IPS-NIHi11 (cell line): ENCODE measurements at places on chromosomes 1 and 21.
A peak's percentile ranks its signal among the peaks of the same experiment; 100 is the strongest.

DNA sequence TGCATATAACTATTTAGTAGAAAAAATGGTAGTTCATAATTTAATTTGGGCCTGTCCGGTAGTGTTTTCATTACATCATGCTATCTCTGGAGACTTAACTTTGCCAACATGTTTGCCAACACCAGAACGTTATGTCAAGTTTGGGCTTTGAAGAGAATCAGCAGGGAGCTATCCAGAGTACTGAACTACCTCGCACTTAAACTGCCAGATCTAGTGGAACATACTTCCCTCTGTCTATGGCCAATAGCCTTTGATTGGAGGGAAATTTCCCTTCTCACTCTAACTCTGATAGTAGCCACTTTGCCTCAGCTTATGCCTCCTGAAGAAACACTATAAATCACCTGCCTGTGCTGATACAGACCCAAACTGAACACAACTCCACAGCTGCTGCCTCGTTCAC, 10.0 kb downstream of the LRRC53 start:
- peak; percentile 52 for DNase-seq

DNA sequence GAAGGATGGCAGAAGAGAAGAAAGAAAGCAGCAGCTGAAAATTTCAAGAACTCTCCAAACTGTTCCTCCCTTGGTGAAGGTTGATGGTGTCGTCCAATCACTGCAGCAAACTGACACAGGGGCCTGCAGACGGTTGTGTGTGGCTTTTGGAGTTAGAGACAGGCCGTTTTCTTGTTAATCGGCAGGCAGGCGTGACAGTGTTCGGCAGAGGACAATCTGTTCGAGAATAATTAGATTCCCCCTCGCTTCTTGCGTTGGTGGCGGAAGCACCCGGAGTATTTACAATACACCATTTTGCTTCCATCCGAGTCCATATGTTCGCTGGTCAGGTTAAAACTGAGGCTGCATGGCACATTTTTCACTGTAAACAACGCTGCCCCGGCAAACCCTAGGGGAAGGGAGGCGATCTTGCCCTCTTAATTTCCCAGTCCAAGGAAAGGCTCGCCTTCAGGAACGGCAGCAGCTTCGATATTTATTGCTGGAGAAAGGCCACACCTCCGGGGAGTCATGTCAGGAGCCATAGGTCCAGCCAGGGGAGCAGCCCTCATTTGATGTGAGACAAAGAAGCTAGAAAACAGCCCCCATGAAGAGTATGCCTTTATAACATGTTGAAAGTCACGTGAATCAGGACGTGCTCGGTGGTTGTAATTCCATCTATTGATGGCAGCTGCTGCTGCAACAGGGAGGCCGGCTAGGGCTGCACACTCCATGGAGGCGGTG, 360.1 kb downstream of the SMYD3 start:
- DNase-seq = no peak

DNA sequence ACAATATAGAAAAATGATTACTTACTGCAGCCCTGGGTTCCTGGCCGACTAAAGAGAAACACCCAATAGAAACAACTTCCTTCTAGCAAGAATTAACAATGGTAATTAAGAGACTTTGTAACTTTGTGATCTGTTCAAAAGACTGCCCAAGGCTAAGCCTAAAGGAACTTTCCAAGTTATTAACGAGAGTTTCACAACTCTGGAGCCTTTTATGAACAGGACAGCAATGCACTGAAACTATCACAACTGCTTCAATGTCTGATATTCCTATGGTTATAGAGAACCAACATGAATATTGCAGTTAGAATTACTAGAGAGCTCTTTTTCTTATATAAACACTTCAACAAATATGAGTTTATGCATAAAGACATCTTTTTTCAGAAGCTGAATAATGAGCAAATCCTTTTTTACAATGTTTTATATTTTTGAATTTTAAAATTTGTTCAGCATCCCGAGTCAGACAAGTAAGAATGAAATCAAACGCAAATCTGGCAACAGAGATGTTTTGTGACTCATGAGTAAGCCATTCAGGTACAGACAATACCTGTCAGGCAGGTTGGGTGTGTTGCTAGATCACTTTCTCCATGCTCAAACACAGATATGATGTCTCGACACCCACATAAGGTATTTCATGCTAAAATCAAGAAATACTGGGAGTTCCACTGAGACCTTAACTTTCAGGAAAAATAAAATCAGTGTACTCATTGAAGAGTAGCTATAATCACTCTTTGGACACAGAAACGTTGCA, 22.2 kb upstream of the KCNJ15 start:
- DNase-seq = no peak

DNA sequence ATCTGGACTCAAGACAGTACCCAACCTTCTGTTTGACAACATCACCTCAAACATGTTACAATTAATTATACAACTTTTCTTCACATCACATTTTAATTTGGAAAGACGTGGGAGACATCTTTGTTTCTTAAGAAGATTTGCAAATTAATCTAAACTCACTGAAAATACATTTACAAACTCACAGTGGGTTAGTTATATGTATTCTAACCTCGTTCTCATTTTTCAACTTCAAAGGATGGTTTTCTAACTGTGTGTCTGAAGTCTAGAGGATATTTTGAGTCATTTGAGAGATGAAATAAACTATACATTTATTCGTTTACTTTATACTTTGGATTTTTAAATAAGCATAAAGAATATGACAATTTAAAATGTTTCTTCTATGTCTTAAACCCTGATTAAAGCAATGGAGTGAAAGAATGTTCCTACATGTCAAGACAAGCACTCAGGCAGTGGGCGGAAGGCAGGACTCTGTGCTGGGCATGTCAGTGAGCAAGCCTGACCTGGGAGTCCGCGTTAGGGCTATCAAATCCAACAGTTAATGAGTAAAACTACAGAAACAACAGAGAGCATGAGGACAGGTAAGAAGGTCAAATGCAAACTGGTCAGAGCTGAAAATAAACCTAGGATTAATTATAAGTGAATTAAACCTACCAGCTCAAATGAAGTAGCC, 76.5 kb upstream of the CTTNBP2NL start:
- no peak for DNase-seq

GRCh38 chr1:56466538-56466937, 112.8 kb downstream of the PLPP3 start:
- DNase-seq = no peak

DNA sequence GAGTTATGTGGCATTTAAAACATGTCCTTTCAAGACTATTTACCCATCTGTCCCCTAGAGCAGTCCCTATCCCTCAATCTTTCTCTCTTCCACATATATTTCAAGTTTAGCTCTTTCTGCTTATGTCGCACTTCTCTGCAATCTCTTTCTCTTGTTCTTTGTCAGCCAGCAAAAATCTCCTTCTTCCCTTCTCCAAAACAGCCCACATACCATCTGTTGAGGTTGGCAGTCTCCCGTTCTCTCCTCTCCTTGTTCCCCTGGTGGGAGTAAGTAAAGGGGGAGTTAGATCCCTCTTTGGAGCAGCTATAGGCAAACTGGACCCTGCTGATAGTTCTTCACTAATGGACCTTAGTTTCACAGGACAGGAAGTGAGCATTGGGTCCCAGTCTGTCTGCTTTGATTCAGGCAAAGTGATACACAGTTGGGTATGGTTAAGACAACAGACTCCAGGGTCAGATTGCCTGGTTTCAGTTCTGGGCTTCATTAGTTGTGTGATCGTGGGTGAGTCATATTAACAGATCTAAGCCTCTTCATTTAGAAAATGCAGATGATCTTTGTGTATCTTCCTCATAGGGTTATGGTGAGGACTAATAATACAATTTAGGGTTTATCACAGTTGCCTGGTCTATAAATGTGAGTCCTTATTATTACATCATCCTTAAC, 19.7 kb downstream of the BRINP2 start:
- no peak for DNase-seq

DNA sequence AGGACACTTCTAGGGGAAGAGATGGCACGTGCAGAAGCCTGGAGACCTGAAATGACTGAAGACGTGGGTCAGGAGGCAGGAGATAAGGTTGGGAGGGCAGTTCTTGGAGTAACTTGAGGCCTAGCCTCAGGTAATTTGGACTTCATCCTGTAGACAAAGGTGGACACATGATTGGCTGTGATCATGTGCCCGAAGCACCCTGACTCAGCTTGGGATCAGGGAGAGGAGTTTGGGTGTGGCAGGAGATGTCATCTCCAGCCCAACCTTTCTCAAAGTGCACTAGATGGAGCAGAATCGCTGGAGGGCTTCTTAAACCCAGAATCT, 1.5 kb downstream of the SLC66A1 start:
- DNase-seq = no peak

- no peak for DNase-seq
Observed at GRCh38 chr1:34876406-34876805, 16.9 kb upstream of the SMIM12 start.

- peak; percentile 32 for DNase-seq
Observed at GRCh38 chr1:37721565-37721964, 29.2 kb downstream of the CDCA8 start.

- DNase-seq = no peak
Observed at GRCh38 chr1:979744-980072, 2.2 kb downstream of the PERM1 start.

- DNase-seq = peak; percentile 39
Observed at GRCh38 chr1:160877221-160877620, 7.8 kb downstream of the ITLN1 start.

DNA sequence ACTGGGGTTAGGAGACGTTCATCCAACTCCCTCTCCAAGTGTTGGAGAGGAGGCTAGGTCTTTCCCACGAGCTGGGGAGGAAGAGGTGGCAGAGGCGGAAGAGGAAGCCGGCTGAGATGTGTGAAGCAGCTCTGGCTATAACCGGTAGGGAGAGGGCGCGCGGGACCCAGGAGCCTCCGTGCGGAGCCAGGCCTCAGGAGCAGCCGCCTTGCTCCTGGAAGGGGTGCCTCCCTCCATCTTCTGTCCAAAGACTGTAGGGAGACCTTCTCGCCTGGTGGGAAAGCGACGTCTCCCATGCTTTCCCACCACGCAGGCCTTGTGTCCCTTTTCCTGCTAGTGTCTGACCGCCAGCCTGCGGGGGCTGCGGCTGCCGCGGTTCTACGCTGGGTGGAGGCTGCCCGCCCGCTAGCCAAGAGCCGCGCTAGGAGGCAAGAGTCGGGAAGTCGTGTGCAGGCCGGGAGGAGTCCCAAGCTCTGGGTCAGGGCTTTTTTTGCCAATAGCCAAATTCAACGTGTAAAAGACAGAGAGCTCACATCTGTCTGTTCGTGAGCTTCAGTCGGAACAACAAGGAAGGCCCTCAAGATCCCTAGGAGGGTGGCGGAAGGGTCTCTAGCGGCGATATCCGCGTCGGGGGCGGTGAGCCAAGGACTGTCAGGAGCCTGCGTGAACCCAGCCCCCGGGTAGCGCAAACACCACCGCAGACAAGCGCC, 8.4 kb upstream of the NBPF11 start:
- peak; percentile 7 for DNase-seq

GRCh38 chr1:46488343-46489168, 1.1 kb upstream of the DMBX1 start:
- DNase-seq = no peak

- DNase-seq = no peak
Observed at GRCh38 chr1:72357411-72357810, 75.1 kb upstream of the NEGR1 start.

DNA sequence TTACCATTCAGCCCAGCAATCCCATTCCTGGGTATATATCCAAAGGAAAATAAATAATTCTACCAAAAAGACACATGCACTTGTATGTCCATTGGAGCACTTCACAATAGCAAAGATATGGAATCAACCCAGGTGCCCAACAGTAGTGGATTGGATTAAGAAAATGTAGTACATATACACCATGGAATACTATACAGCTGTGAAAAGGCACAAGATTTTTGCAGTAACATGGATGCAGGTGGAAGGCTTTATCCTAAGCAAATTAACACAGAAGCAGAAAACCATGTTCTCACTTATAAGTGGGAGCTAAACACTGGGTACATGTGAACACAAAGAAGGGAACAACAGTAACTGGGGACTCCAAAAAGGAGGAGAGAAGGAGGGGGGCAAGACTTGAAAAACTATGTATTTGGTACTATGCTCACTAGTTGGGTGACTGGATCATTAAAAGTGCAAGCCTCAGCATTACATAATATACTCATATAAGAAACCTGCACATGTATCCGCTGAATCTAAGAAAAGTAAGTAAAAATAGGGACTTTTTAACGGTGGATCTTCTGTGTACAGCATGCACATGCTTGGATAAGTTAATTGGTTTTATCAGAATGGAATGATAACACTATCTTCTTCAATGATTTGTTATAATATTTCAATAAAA, 3.9 kb upstream of the SHCBP1L start:
- DNase-seq = no peak

- DNase-seq = no peak
Observed at GRCh38 chr1:59730302-59730701, 84.4 kb upstream of the HOOK1 start.

DNA sequence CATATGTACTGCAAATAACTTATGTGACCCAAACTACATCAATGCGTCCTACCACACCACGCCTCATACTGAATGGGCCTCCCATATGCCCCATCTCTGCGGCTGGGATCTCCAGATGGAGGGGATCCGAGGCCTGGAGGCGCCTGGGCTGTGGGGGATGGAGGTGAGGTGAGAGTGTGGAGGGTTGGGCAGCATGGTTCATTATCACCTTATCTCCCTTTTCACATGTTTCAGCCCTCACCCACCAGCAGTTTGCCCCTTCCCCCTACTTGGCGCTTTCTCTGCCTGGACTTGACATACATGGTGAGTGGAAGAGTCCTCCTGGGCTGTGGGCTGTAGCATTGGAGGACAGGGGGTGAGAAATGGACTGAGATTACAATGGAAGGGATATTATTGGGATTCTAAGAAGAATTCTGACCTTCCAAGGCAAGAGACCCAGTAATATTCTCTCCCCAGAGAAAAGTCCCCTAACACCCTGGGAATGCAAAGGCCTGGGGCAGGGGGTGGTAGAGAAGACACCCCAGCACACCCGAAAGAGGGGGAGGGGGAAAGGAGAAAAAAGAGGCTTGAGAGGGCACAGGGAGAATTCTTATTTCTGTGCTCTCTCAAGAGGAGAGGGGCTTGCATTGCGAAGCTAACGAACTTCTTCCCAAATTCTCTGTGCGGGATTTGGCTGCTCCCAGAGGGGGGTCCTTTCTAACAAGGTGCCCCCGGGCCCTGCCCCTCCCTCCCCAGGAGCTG, 61.4 kb downstream of the MEF2D start:
- DNase-seq = no peak

- peak; percentile 37 for DNase-seq
Observed at GRCh38 chr1:162250004-162250730, 126.5 kb downstream of the SPATA46 start.

- DNase-seq = no peak
Observed at GRCh38 chr1:241841691-241842090, 6.3 kb upstream of the EXO1 start.

- peak; percentile 37 for DNase-seq
Observed at GRCh38 chr1:34163792-34164731, 968 bp downstream of the CSMD2 start.

- DNase-seq = no peak
Observed at GRCh38 chr1:108119500-108119899, 80.6 kb downstream of the SLC25A24 start.
